Frontal cortex (tissue), 4 donors: ENCODE measurements at places on chromosomes 7 and 10.
A peak's percentile ranks its signal among the peaks of the same experiment; 100 is the strongest.

- DNase-seq: no peak
These were observed 35.1 kb downstream of the RTKN2 start for GRCh38 chr10:62233356-62234076.

DNA sequence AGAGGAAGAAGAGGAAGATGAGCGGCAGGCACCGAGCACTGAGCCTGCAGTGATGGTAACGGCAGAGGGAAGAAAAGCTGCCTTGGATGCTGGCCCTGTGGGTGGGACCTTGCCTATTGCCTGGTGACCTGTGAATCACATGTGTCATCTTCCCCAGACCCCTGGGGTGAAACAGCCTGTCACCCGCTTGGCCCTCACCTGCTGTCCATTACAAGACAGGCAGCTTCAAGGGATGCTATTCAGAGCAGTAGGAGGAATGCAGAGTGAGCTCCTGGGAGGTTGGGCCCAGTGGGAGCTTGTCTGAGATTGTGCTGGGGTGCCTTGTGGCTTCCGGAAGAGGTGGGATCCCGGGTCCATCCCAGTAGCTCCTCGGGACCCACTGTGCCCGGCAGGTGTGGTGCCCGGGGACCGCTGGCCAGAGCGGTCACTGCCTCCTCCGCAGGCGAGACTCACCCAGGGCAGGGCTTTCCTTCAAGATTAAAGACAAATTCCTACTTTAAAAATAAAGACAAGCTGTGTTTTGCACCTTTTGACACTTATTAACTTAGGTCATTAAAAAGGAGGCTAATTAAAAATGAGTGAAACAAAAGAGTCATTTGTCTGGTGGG, 440.2 kb upstream of the MKI67 start:
- no peak for DNase-seq

DNA sequence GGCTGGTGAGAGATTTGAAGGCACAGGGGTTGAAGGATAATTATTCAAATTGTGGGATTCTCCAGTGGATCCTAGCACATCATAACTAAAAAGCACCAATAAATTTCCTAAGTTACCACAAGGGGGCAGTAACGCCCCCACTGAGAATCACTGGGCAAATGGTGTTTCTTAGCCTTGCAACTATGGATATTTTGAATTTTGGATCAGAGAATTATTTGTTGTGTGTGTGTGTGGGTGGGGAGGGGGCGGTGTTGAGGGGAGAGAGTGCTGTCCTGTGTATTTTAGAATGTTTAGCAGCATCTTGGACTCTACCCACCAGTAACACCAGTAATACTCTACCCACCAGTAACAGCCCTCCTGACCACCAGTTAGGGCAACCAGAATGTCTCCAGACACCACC, 63.3 kb upstream of the PRKG1 start:
- DNase-seq: peak; percentile 21

DNA sequence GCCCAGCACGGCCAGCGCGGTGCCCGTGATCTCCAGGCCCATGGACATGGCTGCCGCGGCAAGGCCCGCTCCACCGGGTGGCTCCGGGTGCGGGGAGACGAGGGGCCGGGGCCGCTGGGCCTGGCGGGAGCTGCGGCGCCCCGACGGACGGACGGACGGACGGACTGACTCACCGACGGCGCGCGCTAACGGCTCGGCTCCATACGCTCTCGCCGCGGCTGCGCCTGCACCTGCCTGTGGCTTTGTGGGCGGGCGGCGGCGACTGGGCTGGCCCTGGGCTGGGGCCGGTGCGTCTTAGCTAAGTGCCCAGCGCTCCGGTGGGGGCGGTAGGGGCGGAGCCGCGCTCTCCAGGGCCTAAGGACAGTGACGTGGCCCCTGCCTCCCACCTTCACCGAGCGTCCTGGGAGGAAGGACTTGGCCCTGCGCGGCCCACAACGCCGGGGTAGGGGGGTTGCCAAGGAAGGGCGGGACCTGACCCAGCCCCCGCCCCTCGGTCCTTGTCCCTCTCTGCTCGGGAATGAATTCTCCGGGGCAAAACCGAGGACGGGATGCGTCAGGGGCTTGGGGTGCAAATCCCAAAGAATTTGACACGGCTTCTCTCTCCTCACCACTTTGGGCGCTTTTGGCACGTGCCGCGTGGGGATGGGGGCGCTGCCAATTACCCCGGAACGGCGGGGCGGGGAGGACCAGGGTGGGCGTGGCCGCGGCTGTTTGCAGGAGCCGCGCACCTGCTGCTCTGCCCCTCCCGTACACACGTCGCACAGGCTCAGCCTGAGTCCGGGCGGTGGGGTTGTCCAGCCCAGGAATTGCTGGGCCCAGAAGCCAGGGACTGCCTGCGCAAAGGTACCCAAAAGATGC, at the start of gene CLDN3:
Gene CLDN3 (minus strand): TSS at position 269 of the 858 bp plus-strand sequence. CDS start 221 bp downstream, at position 48.
- no peak for DNase-seq

DNA sequence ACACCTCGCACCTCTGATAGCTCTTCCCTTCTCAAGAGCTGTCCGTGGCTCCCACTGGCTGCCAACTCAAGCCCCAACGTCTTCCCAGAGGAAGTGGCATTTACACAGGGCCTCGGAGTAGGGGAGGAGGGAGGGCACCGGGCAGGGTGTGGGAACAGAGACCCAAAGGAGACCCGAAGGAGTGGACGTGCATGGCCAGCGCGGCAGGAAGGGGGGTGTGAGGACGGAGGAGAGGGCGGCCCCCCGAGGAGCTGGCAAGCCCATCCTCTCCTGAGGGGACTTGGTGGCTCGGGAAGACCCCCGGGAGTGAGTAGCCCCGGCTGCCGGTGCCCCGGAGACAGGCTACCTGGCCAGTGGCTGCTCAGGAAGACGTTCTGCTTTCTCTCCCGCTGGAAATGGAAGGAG, 85.9 kb downstream of the FOXL3 start:
- no peak for DNase-seq

DNA sequence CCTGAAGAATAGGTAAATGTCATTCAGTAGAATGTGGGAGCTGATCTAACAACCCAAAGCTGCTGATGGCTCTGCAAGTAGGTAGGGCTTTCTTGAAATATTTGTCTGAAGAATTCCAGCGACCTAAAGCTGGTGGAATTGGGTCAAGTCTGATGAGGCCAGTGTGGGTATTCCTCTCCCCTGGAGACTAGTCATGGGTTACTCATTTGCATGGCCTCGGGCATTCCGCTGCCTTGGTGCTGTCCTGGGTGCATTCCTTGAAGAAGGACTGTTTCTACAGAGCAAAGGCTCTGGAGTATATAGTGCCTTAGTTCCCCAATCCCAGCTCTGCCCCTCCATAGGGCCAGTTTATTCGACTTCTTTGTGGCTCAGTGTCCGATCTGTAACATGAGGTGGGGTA, 19.2 kb downstream of the PDK4 start:
- DNase-seq: no peak

GRCh38 chr7:155709453-155709852, 65.0 kb downstream of the RBM33 start:
- DNase-seq: no peak

DNA sequence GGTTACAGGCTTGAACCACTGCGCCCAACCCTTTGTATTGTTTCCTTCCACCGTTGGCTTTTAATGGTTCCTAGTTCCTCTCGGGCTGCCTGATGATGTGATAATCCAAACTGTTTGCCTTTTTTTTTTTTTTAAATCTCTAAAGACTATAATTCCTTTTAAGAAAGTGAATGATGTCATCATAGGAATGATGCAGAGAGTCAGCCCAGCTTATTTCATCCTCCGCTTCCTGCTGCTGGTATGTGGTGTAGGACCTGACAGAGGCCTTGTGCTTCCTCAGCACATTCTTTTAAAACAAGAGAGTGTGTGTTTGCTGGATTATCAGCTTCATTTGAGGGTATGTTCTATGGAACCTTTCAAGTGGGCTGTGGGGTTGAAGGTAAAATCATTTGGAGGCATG, 241.4 kb downstream of the LRMDA start:
- no peak for DNase-seq

- no peak for DNase-seq
These were observed 268.5 kb downstream of the DNAJB9 start for GRCh38 chr7:108838198-108838597.

DNA sequence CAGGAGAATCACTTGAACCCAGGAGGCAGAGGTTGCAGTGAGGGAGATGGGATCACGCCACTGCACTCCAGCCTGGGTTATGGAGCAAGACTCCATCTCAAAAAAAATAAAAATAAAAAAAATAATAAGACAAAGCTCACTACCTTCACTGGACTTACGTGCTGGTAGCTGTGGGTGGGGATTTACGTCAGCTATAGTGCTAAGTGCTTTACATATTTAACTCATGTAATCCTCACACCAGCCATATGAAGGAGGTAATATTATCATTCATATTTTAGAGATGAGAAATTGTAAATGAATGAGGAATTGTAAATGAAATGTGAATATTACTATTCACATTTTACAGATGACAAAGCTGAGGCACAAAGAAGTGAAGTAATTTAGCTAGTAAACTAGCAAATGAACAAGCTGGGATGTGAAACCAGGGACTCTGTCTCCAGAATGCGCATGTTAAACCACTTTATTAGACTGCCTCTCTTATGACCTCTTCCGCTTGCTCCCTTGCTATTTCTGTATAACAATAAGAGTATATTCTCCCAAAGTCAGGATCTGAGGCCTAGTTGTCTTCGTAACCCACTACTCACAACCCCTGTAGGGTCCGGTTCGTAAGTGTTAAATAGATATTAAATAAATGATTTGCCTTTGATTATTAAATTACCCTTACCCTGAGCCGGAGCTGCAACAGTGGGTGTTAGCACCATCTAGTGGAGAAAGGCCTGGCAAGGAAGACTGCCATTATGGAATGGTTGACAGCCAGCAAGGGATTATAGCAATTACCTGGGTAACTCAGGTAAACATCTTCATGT, 70.2 kb downstream of the HTR7 start:
- DNase-seq: no peak

- DNase-seq: no peak
These were observed 143.1 kb upstream of the KLF6 start for GRCh38 chr10:3928078-3928477.

- DNase-seq: no peak
These were observed 90.3 kb downstream of the CPEB3 start for GRCh38 chr10:92200564-92200963.
